ENCODE measurements at places on chromosomes 1 and 21. TPM values are rescaled to one million over a fixed set of nuclear protein-coding genes. Genes with fewer than 3 reads are reported as not detected.

VANGL2 gene
- total RNA-seq: 4.3 TPM

SPRR3 gene
- total RNA-seq: not detected

BRDT gene
- total RNA-seq: not detected

GRCh38 chr1:162918151-162918754 lies 57.3 kb upstream of the CCDC190 start:
- no peaks in the 10 kb centered on the region for H3K27me3 ChIP-seq
- H3K36me3 ChIP-seq: no peaks in the 10 kb centered on the region
- no peaks in the 10 kb centered on the region for H3K4me1 ChIP-seq
- H3K4me3 ChIP-seq: no peak overlapping the region
- H3K27ac ChIP-seq: no peak overlapping the region

GRCh38 chr1:186487163-186487562 lies 26.2 kb upstream of the PDC start:
- no peaks in the 10 kb centered on the region for H3K27me3 ChIP-seq
- H3K4me1 ChIP-seq: no peaks in the 10 kb centered on the region
- DNase-seq: no peak
- H3K36me3 ChIP-seq: no peaks in the 10 kb centered on the region
- no peak overlapping the region for H3K27ac ChIP-seq
